Right forelimb (tissue), 1 donor: ENCODE measurements at places on chromosomes 3 and 15.
A peak's percentile ranks its signal among the peaks of the same experiment; 100 is the strongest.

DNA sequence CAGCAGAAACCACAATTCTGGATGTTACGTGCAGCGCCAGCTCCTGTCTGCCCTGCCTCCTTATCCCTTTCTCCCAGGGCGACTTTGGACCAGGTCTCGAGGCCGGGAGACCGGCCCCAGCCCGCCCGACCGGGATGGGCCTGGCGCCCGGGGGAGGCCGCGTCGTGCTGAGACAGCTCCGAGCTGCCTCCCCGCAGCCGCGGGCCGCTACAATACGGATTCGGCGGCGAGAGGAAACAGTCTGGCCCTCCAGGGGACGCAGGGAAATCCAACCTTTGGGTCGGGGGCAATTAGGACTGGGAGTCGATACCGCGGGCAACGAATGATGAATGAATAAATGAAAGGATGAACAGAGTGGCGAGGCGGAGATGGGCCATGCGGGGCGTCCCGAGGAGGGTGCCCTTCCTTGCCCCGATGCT lies 537 bp downstream of the GRAMD2A start:
- no peak for DNase-seq

DNA sequence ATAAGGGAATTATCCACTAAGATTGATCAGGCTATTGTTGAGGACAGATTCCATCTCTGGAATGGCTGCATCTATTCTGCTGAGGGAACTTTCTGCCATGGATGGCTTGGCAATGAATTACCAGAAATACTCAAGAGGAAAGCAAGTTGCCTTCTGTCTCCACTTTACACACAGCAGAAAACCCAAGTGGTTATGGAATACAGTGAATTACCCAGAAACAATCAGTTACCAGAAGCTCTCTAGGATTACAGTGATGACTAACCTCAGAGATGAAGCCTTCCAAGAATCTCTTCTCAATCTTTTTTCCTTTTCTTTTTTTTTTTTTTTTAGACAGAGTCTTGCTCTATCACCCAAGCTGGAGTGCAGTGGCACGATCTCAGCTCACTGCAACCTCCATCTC lies 183.3 kb downstream of the WDR76 start:
- DNase-seq = no peak

DNA sequence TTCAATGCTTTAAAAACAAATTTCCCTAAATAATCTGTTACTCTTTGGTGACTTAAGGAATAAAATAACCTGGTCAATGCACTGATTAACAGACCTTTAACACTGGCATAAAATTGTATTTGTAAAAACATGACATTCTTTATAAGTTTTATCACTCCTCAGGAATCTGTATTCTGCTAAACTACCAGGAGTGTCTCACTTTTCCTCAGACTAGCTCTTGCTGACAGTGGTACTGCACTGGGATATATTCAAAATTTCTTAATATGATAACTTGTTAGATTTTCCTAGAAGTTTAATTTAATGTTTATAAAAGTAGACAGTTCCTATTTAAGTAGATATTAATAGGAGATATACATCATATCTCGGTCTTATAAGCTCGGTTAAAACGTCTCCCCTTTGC lies 363.4 kb upstream of the ARHGEF26 start:
- DNase-seq = no peak

DNA sequence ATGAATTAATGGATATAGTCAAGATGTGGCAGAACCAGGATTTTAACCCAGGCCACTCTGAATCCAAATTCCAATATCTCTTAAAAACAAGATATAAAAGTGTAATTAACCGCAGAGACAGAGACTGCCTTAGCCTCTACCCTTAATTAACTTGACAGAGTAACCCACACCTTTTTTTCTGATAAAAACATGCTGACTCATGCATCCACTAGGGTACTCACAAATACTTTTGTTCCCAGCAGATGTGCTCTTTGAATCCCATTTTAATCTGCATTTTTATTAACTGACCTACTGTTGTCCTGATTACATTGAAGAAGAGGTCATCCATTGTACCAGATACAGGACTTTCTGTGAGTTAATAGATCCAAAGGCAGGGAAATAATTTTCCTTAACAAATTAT lies 278.3 kb downstream of the CHL1 start:
- no peak for DNase-seq

DNA sequence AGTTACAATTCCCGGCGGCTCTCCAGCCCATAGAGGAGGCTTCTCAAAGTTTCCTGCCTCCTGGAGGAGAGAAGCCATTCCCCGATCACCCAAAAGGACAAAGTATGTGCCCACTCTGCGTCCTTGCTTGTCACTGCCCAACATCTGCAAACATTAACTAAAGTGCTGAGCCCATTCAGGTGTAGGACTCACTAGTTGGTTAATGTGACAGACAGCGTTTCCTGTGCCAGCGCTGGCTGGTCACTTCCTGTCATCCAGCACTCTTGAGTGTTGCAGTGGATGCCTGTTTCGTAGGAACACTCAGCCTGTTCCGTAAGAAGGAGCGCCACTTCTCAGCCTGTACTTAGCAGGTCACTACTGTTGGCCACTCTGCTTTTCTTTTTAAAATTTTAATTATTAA lies 100.3 kb downstream of the APBA2 start:
- DNase-seq = no peak

GRCh38 chr3:23002151-23002550 lies 201.0 kb upstream of the UBE2E2 start:
- DNase-seq = no peak

- no peak for DNase-seq
Measured at GRCh38 chr3:128341659-128342395, 124.9 kb downstream of the DNAJB8 start.

- DNase-seq = no peak
Measured at GRCh38 chr15:84991014-84991712, 9.5 kb downstream of the PDE8A start.

- DNase-seq = no peak
Measured at GRCh38 chr3:98679986-98680385, 83.2 kb upstream of the ST3GAL6 start.

GRCh38 chr3:23607184-23607847 lies 198.4 kb upstream of the UBE2E1 start:
- no peak for DNase-seq

DNA sequence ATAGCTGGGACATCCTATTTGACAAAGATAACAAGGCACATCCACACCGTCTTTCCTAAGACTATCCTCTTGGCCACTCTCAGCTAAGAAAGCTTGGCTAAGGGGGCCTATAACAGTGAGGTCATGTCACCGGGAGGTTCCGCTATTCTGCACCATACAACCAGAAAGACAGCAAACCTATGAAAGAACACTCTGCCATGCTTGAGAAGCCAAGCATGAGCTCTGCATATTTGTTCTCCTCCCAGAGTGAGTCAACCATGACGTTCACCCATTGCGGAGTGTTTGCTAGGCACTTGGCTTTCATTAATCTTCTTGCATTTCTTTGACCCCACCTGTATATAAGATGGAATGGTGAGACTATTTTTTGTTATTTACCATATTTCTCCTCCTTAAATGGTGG lies 141.2 kb downstream of the GMNC start:
- DNase-seq = no peak

GRCh38 chr15:66927201-66928077 lies 138.0 kb upstream of the SMAD3 start:
- no peak for DNase-seq

DNA sequence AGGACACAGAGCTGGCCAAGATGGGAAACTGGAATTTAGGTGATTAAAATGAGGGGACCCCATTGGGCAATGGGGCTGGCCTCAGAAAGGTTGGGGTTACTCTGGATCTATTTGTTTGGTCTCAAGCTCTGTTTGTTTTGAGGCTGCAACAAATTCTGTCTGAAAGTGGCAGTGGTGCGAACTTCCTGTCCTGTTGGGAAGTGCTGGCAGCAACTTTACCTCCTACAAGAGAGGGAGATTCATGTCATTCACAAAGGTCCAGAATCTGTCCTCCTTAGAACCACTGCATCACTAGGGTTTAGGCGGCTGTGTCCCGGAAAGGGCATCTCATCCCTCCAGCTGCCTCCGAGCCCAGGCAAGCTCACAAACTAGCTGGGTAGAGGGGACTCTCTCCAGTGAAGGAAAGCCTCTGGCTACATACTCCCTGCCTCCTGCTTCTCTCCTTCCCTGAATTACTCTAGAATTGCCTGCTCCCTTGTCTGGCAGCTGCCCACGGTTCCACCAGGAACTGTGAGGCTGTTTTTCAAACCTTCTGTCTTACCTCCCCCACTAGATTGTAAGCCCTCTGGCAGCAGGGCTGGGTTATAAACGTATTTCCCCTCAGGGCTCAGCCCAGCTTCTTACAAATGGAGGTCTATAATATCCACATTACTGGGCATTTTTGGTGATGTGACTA lies 23.6 kb downstream of the MEGF11 start:
- no peak for DNase-seq

DNA sequence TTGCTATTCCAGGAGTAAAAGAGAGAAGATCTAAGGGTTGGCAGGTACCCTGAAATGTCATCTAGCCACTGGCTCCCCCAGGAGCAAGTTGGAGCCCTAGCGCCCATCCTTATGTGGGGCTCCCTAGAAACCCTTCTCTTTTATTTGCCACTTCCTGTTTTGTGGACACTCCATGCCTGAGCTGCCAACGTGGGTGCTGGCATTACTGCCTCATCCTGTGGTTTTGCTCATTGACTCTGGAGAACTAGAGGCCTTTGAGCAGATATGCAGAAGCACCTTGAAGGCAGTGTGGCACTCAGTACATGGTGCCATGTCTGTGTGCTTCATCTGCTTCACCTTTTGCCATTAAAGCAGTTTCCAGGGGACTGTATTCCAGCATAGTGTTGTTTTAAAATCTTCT lies 8.1 kb downstream of the EDEM1 start:
- DNase-seq = no peak

GRCh38 chr3:168024537-168024941 lies 71.2 kb downstream of the GOLIM4 start:
- no peak for DNase-seq

- DNase-seq = no peak
Measured at GRCh38 chr3:141333836-141334626, 34.3 kb upstream of the ZBTB38 start.

DNA sequence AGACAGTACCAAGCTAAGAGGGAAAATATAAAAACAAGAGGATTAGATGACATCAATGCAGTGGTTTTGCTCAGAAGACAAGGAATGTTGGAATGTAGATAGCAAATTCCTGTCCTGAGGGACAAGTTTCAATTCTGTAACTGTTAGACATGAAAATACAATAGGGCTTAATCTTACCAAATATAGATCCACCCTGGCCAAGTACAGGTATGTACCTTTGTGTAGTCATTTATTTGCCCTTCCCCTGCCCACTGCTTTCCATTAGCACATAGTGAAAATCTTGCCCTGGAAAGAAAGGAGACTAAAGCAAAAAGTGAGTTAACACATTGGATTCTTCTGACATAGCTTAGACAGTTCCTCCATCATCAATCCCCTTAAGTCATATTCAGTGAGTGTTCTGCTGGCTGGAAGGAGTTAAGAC lies 389.0 kb upstream of the THBS1 start:
- no peak for DNase-seq

- no peak for DNase-seq
Measured at GRCh38 chr3:15032650-15033049, 32.5 kb downstream of the MRPS25 start.

DNA sequence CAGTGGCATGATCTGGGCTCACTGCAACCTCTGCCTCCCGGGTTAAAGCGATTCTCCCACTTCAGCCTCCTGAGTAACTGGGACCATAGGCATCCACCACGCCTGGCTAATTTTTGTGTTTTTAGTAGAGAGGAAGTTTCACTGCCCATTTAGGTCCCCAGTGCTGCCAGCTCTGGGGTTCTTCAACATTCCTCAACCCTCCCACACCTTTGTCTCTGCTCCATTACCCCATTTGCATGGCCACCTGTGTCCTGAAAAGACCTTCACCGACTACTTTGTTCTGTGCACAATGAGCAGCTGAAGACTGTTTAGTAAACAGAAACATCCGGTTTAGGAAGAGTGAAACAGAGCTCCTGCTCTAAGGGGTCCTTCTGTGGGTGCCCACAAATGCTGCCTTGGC lies 92.0 kb downstream of the FAM43A start:
- DNase-seq = no peak

DNA sequence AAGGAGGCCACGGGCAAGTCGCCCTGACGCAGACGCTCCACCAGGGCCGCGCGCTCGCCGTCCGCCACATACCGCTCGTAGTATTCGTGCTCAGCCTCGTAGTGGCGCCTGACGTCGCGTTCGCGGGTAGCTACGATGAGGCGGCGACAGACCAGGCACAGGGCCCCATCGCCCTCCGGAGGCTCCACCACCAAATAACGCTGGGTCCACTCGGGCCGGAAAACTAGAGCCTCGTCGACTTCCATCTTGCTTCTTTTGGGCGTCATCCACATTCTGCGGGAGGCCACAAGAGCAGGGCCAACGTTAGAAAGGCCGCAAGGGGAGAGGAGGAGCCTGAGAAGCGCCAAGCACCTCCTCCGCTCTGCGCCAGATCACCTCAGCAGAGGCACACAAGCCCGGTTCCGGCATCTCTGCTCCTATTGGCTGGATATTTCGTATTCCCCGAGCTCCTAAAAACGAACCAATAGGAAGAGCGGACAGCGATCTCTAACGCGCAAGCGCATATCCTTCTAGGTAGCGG lies at the start of gene EPM2AIP1:
TSS of gene EPM2AIP1 (minus strand) at position 326 of the 520 bp plus-strand sequence. CDS start at position 272, 54 bp downstream.
- DNase-seq = no peak

DNA sequence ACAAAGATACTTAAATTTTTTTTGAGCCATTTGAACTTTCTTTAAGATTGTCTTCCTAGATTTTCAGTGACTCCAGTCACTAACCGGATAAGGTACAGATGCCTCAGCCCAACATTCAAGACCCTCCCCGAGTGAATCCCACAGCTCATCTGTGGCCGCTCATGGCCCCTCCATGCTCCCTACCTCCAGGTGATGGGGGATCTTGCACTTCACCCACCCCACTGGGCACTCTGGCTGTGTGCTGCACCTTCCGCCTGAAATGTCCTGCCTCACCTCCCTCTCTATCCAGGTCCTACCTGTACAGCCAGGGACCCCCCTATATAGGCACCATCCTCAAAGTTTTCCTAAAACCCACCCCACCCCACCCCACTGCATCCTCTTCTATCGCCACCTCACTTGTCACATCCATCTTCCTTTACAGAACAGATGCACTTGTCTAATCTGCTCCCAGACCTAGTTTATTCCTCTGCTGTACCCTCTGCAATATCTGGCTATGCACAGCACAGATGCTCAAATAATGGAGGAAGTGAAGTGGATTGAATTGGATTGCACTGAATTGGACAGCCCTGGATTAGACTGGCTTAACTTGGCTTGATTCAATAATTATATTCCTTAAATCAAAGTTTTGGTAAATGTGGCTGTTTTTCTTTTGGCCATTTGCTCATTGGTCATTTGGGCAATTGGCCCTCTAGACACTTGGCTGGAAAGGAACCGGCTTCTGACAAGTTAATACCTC lies 24.5 kb downstream of the NTRK3 start:
- DNase-seq = no peak

DNA sequence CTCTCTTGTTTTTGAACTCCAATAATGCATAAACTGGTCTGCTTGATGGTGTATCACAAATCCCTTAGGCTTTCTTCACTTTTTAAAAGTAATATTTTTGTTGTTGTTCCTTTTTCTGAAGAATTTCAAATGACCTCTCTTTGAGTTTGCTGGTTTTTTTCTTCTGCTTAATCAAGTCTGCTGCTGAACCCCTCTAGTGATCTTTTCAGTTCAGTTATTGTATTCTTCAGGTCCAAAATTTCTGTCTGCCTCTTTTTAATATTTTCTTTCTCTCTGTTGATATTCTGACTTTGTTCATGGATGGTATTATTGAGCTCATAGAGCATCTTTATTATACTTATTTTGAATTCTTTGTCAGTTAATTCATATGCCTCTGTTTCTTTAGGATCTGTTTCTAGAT lies 21.8 kb upstream of the CEP152 start:
- no peak for DNase-seq

GRCh38 chr15:76163457-76164295 lies 103.9 kb downstream of the TMEM266 start:
- peak; percentile 69 for DNase-seq

GRCh38 chr3:10783360-10784351 lies 32.4 kb upstream of the SLC6A11 start:
- DNase-seq = no peak
